ENCODE measurements at places on chromosomes 5 and 9.

- no peak for DNase-seq
Observed at GRCh38 chr9:18605766-18606180, 131.8 kb downstream of the ADAMTSL1 start.

GRCh38 chr9:107710953-107711352 lies 221.4 kb upstream of the KLF4 start:
- no peak for DNase-seq

DNA sequence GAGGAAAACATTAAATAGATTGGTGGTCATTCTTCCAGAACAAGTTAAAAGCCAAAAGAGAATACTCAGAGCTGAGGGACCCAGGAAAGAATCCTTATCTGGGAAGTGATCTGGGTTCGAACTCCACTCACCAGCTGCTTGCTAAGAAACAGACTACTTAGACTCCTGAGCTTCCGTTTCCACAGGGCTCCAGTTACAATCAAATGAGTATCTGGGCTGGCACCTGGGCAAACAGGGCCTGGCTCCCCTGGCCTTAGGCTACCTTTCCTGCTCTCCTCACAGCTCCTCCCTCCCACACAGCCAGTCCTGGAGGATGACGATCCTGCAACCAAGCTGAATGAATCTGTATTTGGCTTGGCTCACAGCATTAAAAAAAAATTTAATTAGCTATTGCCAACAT lies 2.5 kb downstream of the MAPK9 start:
- no peak for DNase-seq

DNA sequence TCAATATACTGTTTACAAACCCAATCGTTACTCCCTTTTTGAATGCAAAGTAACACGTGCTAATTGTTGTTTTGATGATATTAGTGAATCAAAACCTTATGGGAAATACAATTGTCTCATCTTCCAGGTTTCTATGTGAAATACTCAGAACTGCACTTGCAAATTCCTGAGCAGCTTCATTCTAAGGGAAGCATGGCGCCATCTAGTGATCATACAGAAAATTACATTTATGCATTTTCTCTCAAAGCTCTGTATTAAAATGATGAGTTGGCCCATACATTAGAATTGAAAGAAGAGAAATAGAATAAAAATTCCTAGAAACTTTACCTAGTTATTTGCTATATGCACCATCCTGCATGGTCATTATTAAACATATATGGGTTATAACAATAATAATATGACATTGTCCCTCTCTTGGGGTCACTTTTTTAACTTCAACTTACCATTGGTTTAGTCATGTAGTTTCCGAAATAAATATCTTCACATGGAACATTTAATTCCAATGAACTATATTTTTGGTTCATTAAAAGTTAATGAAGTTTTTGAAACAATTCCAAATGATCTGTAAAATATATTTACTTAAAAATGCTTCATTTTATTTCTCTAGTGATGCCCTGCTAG lies 220.0 kb downstream of the PDE4D start:
- DNase-seq: peak; percentile 21

Measured in urinary bladder (tissue), 4 donors.